ENCODE measurements at places on chromosomes 7 and 10.

DNA sequence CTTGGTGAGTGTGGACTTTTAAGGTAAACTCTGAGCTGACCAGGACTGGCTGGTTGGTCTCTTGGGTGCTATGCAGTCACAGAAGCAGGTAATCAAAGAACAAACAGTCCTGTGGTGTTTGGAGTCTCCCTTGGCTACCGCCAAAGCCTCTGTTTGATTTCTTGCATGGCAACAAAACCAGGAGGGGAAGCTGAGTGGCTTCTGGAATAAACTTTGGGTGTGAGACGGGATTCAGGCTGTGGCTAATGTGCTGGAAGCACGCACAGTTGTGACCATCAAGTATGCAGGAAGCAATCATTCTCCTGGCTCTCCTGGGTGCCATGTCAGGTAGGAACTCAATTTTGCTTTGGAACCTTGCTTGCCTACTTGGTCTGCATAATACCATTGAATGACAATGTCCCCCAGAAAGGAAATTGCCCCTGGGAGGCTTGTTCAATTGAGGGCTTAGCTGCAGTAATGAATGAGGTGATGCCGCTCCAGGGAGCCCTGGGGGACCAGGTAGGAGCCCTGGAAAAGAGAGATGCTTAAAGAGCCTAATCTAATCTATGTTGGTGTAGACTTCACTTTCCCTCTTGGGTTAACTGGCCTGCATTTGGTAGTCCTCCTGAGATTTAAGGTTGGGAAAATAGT, at the start of gene CDHR3:
Gene CDHR3 (plus strand): TSS at position 227 of the 630 bp plus-strand sequence. CDS start 55 bp downstream, at position 282.
- DNase-seq: no peak

- no peak for DNase-seq
Measured at GRCh38 chr10:47077941-47078340, 166.7 kb downstream of the PTPN20 start.

DNA sequence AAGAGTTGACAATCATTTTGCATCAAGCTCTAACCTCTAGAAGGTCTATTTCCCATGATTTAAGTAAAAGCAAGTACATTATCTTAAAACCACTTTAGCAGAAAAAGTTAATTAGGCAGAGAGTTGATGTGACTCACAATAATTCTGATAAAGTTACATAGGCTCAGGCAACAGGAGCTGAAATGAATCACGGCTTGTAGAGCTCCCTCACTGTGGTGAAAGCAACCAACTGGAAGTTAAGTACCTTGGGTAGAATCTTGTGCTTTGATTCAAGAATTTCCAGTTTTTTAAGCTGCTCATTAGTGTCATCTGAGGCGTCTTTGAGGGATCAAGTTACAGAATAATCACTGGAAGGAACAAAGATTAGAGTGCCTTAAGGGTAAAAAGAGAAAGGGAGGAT, 68.9 kb upstream of the NFE2L3 start:
- no peak for DNase-seq

GRCh38 chr7:3520206-3520605, 219.2 kb downstream of the SDK1 start:
- DNase-seq: no peak

DNA sequence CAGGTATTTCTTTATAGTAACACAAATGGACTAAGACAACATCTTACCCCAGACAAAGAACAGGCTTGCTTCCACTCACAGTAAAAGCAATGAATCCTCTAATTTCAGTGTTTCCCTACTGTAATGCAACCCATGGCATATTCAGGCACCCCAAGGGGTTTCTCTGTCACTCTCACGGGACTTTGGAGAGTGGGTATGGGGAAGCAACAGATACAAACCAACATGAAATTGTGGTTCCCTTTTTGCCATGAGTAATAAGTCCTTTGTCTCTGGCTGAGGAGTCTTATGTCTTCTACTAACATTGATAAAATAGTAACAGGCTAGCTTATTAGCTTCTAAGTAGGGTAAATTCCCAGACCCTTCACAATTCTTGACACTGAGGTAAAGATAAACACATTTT, 51.4 kb upstream of the AOAH start:
- no peak for DNase-seq

- no peak for DNase-seq
Measured at GRCh38 chr7:133863362-133864061, 263.6 kb upstream of the LRGUK start.

DNA sequence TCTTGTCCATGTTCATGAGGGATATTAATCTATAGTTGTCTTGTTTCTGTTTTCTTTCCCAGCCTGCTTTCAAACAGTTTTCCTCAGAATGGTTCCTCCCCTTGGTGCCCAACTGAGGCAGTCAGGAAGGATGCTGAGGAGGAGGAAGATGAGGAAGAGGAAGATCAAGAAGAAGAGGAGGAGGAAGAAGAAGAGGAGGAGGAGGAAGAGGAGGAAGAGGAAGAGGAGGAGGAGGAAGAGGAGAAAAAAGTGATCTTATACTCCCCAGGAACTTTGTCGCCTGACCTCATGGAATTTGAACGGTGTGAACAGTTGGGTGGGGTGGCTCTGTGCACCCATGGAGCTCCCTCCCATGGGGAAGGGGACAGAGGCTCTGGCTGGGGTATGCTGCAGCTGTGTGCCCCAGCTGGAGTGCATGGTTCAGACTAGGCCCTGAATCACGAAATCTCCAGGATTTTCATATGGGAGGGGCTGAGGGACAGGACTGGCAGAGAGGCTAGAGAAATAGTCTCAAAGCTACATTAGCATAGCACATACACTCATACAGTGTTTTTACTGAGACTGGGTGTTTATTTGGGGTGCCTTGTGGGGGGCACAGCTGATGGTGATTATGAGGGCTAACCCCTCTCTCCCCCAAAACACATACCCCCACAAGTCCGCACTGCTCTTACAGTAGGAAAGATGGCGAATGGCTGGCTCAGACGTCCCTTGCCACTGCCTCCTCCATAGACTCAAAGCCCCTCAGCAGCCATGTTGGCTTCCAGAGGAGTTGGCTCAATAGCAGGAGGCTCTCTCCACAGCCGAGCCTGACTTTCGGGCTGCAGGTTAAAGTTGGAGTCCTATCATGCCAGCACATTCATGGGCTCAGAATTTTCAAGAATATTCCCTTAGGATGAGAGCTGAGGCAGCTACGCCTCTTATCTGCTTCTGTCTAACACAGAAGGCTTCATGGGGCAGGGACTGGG, 11.9 kb downstream of the STRA8 start:
- DNase-seq: no peak

DNA sequence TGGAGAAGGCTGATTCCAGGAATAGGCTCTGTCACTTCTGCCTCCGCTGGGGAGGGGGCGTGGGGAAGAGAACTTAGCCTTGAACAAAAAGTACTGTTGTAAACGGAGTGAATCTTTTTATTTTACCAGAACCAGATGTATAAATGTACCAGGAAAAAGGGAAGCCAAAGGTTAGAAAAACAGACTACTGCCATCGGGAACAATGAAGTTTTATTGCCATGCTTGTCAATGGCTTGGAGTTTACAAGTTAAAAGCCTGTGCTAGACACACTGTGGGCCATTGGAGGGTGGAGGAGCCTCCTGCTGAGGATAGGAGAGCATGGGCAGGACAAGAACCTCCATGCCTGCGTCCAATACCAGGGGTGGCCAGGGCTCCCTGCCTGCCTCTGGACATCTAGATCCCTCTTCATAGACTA, 161.7 kb upstream of the LYZL2 start:
- DNase-seq: no peak

GRCh38 chr7:90595342-90595800, 750 bp upstream of the CDK14 start:
- no peak for DNase-seq

DNA sequence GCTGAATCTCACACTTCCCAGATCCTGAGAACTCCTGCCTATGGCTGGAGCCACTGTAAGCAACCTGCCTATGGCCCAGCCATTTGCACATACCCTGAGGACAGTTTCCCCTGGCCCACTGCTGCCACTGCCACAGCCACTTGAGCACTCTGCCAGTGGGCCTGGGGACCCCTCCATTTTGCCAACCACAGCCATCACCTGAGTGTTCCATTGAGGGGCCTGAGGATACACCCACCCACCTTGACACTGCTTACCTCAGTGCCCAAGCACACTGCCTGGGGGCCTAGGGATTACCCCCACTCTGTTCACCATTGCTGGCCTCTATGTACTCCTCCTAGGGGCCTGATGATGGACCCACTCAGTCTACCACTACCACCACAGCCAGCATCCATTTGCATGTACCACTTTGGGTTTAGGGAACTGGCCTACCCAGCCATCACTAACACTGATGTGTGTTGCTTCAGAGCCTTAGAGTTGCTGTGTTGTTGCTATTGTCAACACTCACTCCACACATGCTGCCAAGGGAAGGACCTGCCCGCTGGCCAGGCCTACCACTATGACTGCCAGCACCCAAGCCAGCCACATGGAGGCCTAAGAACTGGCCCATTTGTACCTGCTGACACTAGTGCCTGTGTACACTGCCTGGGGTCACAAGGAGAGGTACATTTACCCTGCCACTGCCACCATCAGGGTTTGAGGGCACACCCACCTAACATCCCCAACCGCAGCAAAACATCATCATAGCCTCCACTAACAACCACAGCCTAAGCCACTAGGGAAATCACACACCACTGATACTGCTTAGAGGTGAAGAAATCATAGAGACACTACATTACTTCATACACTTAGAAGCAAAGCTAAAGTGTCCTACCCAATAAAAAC, 45.9 kb upstream of the ANTXRL start:
- DNase-seq: no peak

DNA sequence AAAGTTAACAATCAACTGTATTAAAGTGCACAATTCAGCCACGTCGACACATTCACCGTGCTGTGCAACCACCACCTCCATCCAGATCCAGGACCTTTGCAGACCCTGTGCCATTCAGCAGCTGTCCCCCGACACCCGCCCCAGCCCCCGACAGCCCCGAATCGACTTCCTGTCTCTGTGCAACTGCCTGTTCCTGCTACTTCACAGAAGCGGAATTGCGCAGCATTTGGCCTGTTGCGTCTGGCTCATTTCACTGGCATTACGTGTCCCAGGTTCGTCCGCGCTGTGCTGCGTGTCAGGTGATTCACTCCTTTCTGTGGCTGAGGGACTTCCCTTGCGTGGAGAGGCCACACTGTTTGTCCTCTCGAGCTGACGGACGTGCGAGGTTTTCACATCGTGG, 33.2 kb upstream of the DNAAF5 start:
- DNase-seq: no peak

DNA sequence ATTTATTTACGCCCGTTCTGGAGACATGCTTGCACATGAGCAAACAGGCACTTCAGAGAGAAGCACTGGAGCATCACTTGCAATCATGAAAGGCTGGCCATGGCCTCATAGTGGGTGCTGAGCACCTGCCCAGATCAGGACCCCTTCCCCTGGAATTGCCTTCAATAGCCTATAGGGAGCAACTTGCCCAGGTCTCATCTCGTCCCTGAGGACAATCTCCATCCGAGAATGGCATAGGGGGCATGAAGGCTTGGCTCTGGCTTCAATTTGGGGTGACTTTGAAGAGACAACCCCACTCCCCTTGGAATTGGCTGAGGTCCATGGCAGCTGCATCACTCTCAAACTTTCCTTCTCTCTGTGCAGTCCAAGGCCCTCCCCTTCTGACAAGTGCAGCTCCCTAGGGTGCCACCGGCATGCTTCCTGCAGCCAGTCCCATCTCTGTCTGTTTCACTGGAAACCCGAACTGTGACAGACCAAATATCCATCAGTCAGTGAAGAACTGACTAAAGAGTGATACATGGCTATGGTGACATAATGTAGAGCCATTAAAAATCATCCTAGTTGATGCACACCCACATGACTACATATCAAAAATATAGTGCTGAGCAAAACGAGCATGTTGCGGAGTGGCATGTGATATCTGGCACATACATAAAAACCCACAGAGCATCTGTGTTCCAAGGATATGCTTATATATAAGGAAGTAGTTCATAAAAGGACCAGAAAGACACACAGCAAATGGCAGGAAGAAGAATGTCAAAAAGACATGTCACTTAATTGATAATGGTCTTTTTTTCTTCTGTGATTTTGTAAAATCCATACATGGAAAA, 12.4 kb downstream of the GDF2 start:
- DNase-seq: no peak

- DNase-seq: peak; percentile 85
Measured at GRCh38 chr10:110857265-110858171, 14.2 kb upstream of the PDCD4 start.

DNA sequence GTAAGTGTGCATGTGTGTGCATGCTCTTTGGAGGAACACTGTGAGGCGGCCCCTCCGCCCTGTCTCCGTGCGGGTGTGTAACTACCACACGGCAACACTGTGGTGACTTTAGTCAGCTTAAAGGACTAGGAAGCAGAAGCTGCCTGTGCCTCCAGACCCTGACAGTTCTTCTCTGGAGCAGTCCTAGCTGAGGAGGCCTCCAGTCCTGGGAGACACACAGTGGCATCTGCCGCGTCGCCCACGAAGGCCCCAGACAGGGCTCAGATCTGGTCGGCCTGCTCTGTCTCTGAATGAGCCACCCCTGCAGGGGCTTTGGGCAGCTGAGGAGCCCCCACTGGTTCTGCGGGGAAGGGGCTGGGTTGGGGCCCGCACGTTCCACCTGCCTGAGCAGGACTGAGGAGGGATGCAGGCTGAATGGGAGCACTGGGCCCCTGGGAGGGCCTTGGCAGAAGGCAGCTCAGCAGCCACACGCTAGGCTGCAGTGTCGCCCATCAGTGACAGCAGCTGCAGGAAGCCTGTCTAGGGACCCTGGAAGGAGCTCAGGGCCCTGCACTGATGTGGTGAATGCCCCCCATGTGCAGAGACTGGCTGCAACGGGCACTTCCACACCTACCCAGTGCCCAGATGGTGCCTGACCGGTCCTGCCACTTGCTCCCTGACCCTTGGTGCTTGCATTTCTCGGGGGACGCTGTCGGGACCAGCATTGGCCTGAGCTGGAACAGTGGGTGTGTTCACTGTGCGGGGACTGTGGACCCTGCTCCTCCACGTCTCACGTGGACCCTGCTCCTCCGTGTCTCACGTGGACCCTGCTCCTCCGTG, 27.3 kb upstream of the KNDC1 start:
- DNase-seq: no peak

- DNase-seq: no peak
Measured at GRCh38 chr7:99000196-99000903, 122.0 kb downstream of the TRRAP start.

DNA sequence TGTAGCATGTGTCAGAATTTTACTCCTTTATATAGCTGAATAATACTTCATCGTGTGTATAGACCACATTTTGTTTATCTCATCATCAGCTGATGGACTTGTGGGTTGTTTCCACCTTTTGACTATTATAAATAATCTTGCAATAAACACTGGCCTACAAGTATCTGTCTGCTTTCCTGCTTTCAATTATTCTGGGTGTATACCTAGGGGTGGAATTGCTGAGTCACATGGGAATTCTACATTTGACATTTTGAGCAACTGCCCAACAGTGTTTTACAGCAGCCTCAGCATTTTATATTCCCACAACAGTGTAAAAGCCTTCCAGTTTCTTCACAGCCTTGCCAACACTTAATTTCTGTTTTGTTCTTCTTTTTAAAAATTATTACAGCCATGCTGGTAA, 200.3 kb upstream of the PRSS1 start:
- no peak for DNase-seq

- no peak for DNase-seq
Measured at GRCh38 chr7:15489861-15490260, 72.0 kb downstream of the AGMO start.

DNA sequence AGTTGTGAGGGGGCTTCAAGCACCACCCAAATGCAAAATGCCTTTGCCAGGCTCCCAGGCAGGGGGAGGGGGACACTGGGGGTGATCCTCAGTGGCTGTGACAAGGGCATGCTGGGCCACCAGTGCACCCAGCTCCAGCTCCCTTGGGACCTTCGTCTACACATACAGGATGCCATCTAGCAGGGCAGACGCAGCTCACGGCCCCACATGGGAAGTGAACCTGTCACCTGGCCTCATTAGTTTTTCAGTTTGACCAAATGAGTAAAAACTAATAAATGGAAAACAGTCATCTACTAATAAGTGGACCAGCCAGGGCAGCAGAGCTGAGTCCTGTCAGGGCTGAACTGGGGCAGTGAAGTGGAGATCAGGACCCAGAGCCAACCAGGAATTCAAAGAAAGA, 50.2 kb downstream of the TLL2 start:
- no peak for DNase-seq

All from NCI-H1105 treated with DMSO at 0.1 percent for 48 hours (cell line).